ENCODE measurements at places on chromosomes 11 and 22.

DNA sequence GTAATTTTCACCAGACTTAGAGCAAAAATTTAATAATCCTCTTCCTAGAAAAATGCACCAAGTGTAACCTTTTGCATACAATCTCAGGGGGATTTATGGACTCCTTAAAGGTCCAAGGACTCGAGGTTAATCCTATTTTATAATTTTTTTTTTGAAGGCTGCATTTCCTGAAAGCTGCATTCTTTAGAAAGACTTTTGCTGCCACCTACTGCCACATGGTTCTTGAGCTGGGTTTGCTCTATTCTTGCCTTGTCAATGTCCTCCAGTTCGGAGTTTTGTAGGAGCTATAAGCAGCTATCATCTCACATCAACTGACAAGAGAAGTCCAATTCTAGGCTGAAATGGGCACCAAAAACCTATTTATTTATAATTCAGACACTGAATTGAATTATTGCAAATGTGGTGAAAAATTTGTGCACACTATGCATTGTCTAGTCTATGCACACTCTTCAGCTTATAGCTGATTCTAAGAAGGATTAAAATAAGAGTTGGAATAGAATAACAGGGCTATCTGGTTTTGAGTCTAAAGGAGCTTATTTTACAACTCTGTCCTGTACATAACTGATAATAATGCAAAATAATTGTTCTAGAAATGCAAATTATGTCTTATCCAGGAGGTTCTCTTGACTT, 31.3 kb downstream of the TRAF6 start:
- peak; percentile 11 for DNase-seq

DNA sequence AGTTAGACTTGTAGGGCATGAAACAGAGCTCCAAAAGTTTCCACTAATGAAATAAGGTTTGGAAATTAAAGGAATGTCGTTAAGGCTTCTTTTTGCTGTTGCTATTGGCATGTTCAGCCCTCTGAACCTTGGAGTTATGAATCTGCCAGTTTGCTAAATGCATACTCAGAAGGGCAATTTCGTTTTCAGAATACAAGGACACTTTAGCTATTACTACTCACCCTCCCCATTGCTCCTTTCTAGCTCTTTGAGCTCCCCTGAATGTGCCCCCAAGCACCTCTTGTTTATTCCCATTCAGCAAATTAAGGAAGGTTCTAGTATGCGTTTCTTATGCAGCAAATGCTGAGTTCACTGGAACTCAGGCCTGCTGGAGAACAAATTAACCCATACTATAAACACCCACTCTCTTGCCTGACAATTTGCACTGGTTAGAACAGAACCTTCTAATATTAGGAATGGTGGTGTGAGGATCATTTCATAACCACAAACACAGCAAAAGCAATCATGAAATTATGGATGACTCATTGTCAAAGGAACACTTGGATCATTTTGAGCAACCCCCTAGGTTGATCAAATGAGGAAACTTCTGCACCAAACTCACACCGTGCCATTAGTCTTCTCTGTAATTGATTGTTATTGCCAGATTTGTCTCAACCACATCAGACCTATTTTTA, 26.2 kb upstream of the LIN7C start:
- no peak for DNase-seq

GRCh38 chr11:115707180-115707905, 203.1 kb upstream of the CADM1 start:
- DNase-seq = no peak

GRCh38 chr22:36386351-36386899, 1.3 kb downstream of the MYH9 start:
- DNase-seq = no peak

DNA sequence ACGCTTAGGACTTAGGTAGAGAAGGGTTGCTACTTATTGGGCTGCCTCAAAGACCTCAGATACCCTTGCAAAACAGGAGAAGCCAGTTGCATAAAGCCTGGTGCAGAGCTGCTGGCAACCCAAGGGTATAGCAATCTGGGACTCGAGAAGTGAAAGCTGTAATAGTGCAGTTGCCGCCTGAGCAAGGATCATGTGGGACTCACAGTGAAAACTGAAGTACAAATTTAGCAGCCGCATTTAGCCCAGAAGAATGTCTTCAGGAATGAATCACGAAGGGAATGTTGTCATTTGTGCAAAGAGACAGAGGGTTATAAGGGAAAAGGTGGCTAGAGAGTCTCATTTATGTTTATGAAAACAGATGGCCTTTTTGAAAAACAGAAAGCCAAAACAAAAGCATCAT, 267.2 kb downstream of the TENM4 start:
- no peak for DNase-seq

GRCh38 chr11:109733245-109733644, 311.3 kb downstream of the C11orf87 start:
- DNase-seq = no peak

DNA sequence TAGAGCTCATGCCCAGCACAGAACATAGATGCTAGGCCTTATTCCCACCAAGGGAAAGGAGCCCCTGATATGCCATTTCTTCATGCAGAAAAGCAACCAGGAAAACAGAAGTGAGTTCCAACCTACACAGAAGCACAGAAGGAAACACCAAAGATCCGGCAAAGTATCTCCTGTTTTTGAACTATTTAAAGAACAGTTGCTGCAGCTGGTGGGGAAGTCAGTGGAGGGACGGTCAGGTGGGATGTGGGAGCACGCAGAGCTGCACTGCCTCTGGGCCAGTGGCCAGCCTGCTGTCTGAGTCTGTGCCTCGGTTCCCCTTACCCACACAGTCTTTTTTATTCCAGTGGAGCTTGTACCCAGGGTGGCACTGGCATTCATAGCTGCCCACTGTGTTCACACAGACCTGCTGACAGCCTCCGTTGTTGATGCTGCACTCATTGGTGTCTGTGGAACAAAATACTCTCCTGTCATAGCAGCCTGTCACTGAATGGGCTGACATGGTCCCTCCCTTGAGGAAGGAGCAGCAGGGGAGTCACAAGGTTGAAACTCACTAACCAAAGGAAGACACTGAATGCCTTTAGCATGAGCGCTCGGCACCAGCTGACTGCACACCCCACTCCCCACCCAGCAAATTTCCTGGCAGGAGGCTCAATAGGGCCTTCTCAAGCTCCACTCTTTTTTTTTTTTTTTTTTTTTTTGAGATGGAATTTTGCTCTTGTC, 37.9 kb downstream of the SCUBE2 start:
- DNase-seq = no peak

DNA sequence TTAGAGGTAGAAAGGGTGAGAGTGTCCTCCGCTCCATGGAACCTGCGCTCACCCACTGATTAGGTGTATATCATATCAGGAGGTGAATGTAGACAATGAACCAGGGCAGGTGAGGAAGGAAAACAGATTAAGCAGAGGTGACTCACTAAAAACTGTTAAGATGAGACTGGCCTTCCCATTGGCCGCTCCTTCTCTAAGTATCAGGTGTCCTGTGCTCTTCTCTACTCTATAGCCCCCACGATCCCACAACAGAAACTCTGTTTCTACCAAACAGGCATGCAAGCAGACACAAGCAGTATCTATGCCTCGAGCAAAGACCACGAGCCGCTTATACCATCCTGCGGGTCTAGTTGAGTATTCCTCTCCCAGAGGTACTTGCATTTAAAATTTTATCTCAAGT, 103.1 kb downstream of the SNX19 start:
- no peak for DNase-seq

DNA sequence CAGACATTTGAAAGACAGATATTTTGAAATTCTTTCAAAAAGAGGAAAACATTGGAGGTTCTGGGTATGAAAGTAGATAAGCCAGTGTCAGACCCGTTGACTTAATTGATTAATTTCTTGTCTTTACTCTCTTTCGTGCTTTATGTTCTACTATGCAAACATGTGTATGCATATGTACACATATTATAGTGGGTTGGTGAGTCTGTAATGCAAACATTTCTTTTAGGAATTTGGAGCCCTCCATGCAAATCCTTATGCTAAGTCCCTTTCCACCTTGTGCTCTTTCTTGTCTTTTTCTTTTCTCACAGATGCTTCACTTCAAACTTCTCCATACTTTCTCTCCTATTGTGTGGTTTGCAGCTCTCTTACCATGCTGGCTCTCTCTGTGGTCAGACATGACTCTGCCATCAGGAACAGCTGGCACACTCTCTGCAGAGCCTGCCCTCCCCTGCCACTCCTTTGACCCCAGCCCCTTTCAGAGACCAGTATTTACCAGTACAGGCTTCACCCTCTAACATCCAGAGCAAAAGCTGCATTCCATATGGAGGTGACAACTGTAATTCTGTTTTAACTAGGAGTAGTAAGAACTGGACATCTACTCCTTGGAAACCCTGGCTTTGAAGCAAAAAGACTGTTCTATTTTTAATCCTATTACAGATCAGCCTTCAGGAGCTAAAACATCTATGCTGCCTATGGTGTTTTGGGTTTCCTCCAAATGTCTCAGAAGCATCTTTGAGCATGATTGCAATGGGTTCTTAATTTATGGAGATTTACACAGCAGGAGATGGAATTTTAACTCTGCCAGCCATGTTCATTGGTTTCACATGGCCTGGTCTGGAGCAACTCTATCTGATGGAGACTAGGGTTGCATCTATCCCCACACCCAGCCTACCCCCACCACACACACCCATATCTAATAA, 386.9 kb upstream of the FAT3 start:
- no peak for DNase-seq

DNA sequence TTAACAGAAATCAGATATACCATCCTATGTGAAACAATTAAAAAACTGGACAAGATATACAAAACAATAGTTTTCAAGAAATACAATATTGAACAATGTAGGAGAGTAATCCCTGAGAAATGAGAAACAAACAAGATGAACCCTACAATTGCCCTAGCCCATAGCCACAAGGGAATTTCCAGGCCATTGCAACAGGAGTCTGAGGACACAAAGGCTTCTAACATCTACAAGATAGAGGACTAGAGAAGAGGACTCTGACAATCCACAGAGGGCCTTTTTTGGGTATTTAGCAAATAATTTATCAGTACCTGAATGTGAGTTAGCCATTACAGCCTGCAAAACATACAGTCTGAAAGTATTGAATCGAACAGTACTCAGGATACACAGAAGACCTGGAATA, 251.7 kb downstream of the GRM5 start:
- DNase-seq = no peak

- DNase-seq = no peak
Measured at GRCh38 chr11:112903340-112903739, 57.9 kb upstream of the NCAM1 start.
